Thoracic aorta (tissue), 2 donors: ENCODE measurements at places on chromosomes 12 and 14. TPM values are rescaled to one million over a fixed set of nuclear protein-coding genes. Genes with fewer than 3 reads are reported as not detected.
A peak's percentile ranks its signal among the peaks of the same experiment; 100 is the strongest.

- no peaks in the 10 kb centered on the region for H3K27me3 ChIP-seq
- H3K4me1 ChIP-seq = peaks cover 71% of the 10 kb centered on the region
- peak; percentile 53 for DNase-seq
- H3K4me3 ChIP-seq = no peak overlapping the region
Measured at GRCh38 chr14:93959239-93960107, 16.9 kb downstream of the ASB2 start.

GRCh38 chr12:27226407-27226929, 17.6 kb upstream of the STK38L start:
- DNase-seq = no peak
- H3K36me3 ChIP-seq = no peaks in the 10 kb centered on the region
- H3K27ac ChIP-seq = no peak overlapping the region
- H3K27me3 ChIP-seq = no peaks in the 10 kb centered on the region

GRCh38 chr12:33184161-33184560, 255.5 kb downstream of the SYT10 start:
- H3K4me3 ChIP-seq = no peak overlapping the region
- DNase-seq = no peak
- no peak overlapping the region for H3K27ac ChIP-seq
- H3K36me3 ChIP-seq = no peaks in the 10 kb centered on the region

GRCh38 chr14:44846232-44846824, 115.4 kb downstream of the KLHL28 start:
- H3K36me3 ChIP-seq = no peaks in the 10 kb centered on the region
- no peak overlapping the region for H3K27ac ChIP-seq
- H3K27me3 ChIP-seq = no peaks in the 10 kb centered on the region
- no peak for DNase-seq

DNA sequence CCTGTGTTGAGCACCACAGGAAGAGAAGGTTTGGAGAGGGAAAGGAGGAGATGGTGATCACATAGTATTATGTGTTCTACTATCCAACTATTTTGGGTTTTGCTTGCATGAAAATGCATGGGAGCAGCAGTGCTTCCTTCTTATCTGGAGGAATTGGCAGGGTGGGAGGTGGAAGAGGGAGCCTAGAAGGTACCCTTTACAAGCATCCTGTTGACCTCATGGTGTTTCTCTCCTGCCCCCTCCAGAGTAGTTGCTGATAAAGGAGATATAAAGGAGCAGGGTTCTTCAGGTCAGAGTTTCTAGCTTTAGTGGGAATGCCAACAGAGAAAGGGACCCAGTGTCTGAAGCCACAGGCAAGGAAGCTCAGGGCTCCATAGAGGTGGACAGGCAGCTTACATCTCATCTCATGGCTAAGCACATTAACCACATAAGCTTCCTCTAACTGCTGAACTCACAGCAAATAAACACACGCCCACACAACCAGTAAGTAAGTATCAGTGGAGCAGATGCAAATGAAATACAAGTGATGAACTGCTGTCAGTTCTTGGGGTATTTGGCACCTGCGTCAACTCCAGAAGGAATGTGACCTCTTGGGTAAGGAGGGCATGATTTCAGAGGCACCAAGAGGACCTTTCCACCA, 174.2 kb upstream of the SLC38A2 start:
- H3K4me3 ChIP-seq = no peak overlapping the region
- no peak for DNase-seq
- H3K27me3 ChIP-seq = no peaks in the 10 kb centered on the region
- no peak overlapping the region for H3K27ac ChIP-seq
- H3K4me1 ChIP-seq = peaks cover 7% of the 10 kb centered on the region
- no peaks in the 10 kb centered on the region for H3K36me3 ChIP-seq

Gene OTX2
- not detected for total RNA-seq

Gene KCNC2
- not detected for total RNA-seq
